ENCODE measurements at places on chromosomes 16 and 17.

- no peak for DNase-seq
These were observed 7.5 kb downstream of the SLC5A11 start for GRCh38 chr16:24853169-24853824.

GRCh38 chr17:73196500-73196899 is 3.6 kb downstream of the COG1 start:
- peak; percentile 4 for DNase-seq

- DNase-seq, result no peak
These were observed 55.3 kb upstream of the SOX9 start for GRCh38 chr17:72065556-72065955.

GRCh38 chr17:82269138-82269881 is 4.2 kb downstream of the CSNK1D start:
- no peak for DNase-seq

- DNase-seq, result no peak
These were observed 656 bp upstream of the GEMIN4 start for GRCh38 chr17:752620-753219.

DNA sequence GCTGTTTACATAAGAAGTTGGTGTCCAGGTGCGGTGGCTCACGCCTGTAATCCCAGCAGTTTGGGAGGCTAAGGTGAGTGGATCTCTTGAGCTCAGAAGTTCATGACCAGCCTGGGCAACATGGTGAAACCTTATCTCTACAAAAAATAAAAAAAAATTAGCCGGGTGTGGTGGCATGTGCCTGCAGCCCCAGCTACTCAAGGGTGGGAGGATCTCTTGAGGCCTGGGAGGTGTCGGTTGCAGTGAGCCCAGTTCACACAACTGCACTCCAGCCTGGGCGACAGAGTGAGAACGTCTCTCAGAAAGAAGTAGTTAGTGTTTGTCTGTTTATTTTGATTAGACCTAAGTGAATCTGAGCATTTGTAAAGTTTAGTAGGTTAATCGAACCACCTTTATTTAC is 12.8 kb downstream of the DDX19A start:
- DNase-seq, result no peak

DNA sequence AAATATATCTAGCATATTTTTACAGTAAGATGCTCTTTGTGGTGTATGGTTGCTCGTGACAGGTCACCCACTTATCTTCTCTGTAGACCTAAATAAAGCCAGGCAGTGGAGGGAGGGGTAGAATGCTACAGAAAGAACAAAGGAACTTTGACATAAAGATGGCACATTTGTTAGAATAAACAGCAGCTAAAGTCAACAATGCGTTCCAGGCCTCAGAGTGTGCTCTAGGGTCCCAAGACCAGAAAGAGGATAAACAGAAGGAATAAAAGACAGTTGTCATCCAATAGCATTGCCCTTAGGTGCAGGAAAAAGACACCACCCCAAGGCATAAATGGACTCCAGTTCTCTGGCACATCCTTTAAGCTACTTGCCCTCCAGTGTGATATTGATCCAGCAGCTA is 523.0 kb upstream of the CDH11 start:
- DNase-seq, result no peak

GRCh38 chr16:60739737-60740683 is 1296.2 kb downstream of the CDH8 start:
- no peak for DNase-seq

- DNase-seq, result no peak
These were observed 53.8 kb downstream of the COG7 start for GRCh38 chr16:23398987-23399805.

DNA sequence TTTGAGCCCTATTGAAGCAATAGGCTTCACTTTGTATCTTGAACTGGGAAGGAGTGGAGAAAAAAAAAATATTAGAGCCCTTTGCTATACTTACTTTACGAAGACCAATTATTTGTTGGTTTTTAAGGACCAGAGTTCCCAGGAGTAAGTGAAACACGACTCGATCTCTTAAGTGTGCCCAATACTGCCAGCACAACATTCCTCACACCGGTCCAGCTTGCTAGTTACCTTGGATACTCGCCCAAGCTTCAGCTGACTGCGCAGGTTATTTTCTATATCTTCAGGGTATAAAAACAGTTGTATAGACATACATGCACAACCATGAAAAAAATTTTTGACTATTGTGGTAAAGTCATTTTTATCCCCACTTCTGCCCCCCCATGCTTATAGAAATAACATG is 72.1 kb downstream of the RPTOR start:
- DNase-seq, result no peak

- DNase-seq, result no peak
These were observed 149.8 kb downstream of the RBFOX3 start for GRCh38 chr17:79461041-79461440.

DNA sequence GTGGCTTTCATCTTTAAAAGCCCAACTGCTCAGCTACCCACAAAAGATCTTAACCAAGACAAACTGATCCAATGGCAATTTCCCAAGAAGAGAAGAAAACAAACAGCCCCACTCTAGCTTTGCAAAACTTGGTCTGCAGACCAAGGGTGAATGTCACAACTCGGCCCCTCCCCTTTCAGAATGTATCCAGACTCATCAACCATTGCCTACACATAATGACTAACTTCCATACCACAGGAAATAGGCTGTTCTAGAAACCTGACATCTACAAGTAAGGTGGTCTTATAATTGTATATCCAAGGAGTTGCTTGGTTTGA is 16.0 kb downstream of the DCUN1D3 start:
- DNase-seq, result no peak

- no peak for DNase-seq
These were observed 23.5 kb upstream of the GRIN2A start for GRCh38 chr16:10205688-10206087.

GRCh38 chr16:46862555-46863447 is 21.4 kb upstream of the GPT2 start:
- DNase-seq, result no peak

DNA sequence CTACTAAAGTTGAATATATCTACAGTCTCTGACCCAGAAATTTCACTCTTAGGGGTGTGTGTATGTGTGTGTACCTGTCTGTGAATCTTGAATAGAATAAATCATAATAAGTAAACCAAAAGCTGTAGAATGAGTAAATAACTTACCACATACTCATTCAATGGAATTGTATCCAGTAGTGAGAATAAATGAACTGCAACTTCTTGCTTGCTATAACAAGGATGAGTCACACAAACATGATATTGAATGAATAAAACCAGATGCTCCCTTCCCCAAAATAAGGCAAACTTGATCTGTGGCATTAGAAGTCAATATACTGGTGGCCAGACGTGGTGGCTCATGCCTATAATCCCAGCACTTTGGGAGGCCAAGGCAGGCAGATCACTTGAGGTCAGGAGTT is 259.8 kb upstream of the MON1B start:
- DNase-seq, result no peak

- no peak for DNase-seq
These were observed 31.9 kb upstream of the CRHR1 start for GRCh38 chr17:45752246-45752645.

DNA sequence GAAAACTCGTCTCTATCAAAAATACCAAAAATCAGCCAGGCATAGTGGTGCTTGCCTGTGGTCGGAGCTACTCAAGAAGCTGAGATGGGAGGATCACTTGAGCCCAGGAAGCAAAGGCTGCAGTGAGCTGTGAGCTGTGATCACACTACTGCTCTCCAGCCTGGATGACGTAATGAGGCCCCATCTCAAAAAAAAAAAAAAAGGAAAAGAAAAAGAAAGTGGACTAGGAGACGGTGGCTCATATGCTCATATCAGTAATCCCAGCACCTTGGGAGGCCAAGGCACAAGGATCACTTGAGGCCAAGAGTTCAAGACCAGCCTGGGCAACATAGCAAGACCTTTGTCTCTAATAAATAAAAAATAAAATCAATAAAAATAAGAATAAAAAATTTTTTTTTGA is 8.8 kb upstream of the SUMO2 start:
- no peak for DNase-seq

GRCh38 chr16:85399583-85400284 is 213.4 kb upstream of the GSE1 start:
- no peak for DNase-seq

- no peak for DNase-seq
These were observed 165.2 kb downstream of the VPS53 start for GRCh38 chr17:549177-550040.

- DNase-seq, result no peak
These were observed 5.6 kb downstream of the POLG2 start for GRCh38 chr17:64491034-64491860.

GRCh38 chr17:79625706-79626105 is 14.9 kb upstream of the RBFOX3 start:
- no peak for DNase-seq

- DNase-seq, result no peak
These were observed 39.2 kb upstream of the USP22 start for GRCh38 chr17:21082001-21082436.

GRCh38 chr17:30819971-30820705 is 4.4 kb downstream of the CRLF3 start:
- DNase-seq, result no peak

GRCh38 chr17:8965394-8966168 is at the start of gene PIK3R5:
Gene PIK3R5, minus strand, starts transcription at chr17:8965707. Its CDS starts 54,213 bp downstream, at chr17:8911494.
- no peak for DNase-seq

DNA sequence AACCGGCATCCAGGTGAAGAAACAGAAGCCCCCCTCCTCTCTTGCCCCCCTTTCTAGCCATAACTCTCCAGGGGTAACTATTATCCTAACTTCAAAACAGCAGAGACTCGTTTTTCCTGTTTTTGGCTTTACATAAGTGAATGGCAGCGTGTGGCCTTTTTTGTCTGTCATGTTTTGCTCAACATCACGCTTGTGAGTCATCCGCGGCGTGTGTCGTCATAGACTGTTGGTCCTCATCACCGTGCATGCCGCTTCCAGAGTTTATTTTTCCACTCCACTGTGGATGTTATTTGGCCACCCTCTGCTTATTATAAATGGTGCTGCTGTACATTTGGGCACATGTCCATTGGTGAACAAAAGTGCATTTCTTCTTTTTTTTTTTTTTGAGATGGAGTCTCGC is 52.6 kb downstream of the ERN1 start:
- DNase-seq, result no peak

GRCh38 chr16:3274947-3275346 is 8.3 kb upstream of the ZNF263 start:
- no peak for DNase-seq

- peak; percentile 46 for DNase-seq
These were observed at the start of gene RNF135 for GRCh38 chr17:30970831-30971567. Gene RNF135, plus strand, starts transcription at chr17:30971039. Its CDS starts 35 bp downstream, at chr17:30971074.

GRCh38 chr16:28931801-28932225 is at the start of gene CD19:
Gene CD19, plus strand, starts transcription at chr16:28931971. Its CDS starts 30 bp downstream, at chr16:28932001.
- no peak for DNase-seq

GRCh38 chr16:83420206-83420760 is 387.5 kb upstream of the HSBP1 start:
- no peak for DNase-seq

DNA sequence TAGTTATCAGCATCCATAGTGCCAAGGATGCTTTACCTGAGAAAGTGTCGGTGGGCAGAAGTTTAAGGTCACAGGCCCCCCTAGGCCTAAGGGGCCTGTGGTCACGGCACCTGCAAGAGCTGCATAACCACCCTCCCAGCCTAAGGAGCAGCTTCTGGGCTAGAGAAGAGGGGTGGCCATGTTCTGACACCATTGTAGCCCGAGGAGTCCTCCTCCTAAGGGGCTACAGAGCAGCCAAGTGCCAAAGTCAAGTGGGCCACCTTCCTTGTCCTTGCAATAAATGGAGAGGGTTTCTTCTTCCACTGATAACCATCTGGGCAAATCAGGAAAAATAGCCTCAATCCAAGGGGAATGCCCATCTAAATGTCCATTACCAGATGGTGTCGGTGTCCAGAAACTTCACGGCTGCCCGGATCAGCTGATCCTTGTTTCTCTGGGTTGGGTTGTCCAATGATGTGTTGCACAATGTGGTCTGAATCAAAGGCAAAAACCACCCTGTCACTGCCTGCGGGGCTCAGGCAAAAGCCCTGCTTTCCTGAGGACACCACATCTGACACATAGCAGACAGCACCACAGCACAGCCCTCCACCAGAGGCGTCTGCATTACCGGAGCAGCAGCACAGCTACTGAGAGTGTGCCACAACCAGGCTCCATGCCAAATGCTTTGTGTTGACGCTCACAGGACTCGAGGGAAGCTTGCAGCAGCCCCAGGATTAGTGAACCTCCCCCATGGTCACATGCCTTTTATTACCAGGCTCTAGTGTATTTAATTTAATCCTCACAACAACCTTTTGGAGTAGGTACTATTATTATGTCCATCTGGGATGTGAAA is 12.8 kb downstream of the ATPAF2 start:
- DNase-seq, result peak; percentile 45

DNA sequence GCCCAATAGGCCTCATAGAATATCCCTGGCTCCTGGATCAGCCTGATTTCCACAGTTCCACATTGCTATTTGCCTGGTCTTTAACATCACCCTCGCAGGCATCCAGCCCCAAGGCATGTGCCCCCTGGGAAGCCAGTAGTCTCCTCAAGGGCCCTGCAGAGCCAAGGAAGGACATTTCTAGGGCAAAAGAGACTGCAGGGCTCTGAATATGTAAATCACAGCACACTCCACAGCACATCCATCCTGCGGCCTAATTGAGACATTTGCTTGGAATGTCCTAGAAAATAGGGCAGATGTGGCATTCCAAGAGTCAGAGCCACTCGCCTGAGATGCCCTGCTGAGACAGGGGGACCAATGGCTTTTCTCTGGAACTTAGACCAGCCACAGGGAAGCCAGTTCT is 11.4 kb upstream of the C16orf78 start:
- no peak for DNase-seq

DNA sequence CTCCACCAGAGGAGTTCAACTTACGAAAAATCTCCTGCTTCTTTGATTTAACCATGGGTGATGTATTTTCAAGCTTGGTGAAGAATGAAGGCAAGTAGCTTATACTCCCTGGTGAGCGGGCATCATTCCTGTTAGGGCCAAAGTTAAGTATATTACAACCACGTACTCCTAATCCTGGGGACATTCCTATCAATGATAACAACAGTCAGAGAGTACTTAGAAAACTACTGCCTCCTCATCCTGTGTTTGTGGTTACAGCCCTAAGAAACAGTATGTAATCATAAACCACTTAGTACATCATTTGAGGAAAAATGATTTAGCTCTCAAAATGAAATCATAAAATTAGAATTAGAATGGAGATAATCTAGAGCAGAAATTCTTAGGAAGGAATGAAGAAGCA is 47.3 kb downstream of the TTC19 start:
- no peak for DNase-seq

DNA sequence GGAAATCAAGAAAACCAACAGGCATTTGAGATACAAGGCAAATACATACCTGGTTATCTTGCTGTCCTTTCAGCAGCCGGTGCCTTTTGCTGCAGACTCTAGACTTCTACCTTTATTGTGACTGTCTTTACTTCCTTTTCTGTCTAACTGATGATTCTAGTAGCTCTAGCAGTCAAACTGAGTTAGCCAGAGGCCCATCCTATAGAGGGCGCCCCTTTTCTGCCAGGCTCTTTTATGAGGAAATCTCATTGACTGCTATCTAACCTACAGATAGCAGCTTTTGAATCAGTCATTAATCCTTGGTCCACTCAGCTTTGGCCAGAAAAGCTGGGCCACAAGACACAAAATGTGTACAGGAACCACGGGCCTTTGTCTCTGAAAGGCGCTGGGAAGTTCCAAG is 87.5 kb upstream of the WSB1 start:
- no peak for DNase-seq

- DNase-seq, result no peak
These were observed 202.3 kb downstream of the HS3ST4 start for GRCh38 chr16:25894093-25894492.

- no peak for DNase-seq
These were observed 143.9 kb upstream of the HS3ST2 start for GRCh38 chr16:22670044-22670536.
